ENCODE measurements at places on chromosomes 13 and 19.
A peak's percentile ranks its signal among the peaks of the same experiment; 100 is the strongest.

GRCh38 chr19:47598407-47599349 lies 10.3 kb upstream of the BICRA start:
- peak; percentile 93 for DNase-seq

DNA sequence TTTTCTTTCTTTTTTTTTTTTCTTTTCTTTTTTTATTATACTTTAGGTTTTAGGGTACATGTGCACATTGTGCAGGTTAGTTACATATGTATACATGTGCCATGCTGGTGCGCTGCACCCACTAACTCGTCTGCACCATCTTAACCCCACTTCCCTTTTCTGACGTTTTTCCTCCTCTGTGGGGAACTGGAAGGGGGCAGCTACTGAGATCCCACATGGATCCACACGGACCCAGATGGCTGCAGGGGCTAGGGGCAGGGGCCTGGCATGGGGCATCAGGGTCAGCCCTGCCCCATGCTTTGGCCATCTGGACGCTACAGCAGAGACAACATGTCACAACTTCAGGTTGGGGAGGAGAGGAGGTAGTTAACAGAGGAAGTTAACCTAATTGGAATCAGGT lies 54.3 kb downstream of the RUBCNL start:
- no peak for DNase-seq

- no peak for DNase-seq
Observed at GRCh38 chr13:94209117-94209516, 270.4 kb downstream of the DCT start.

DNA sequence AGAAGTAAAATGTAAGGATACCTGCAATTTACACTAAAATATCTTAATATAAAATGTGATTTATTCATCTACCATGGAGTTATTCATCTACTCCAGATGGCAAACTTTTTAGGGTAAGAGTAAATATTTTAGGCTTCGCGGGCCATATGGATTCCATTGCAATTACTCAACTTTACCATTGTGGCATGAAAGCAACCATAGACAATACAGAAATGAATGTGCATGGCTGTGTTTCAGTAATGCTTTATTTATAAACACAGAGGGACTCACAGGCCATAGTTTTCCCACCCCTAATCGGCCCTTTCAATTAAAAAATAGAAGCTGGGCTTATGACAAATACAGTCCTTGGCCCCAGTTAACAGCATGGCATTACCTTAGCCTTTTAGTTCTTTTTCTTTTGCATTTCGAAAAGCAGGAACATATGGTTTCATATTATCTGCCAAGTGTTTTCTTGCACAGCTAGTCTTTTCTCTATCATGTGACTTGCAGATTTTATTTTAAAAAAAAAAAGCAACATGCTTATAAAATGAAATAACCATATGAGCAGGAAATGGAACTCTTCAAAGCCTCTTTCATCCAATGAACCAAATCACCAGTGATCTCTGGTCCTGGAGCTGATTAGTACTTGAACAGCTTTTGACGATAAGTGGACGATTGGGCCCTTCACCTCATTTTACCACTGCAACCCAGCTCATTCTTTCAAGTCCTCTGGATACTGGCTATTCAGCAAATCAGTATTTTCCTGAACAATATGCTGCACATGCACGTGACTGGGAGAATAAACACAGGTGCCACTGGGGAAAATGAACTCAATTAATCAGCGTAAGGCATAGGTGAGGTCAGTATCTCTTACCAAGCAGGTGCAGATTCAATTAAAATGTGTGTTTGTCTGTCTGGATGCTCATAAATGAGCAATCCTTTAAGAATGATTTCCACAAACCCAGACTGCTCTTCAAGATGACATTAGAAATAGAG lies 63.9 kb downstream of the LHFPL6 start:
- peak; percentile 38 for DNase-seq

DNA sequence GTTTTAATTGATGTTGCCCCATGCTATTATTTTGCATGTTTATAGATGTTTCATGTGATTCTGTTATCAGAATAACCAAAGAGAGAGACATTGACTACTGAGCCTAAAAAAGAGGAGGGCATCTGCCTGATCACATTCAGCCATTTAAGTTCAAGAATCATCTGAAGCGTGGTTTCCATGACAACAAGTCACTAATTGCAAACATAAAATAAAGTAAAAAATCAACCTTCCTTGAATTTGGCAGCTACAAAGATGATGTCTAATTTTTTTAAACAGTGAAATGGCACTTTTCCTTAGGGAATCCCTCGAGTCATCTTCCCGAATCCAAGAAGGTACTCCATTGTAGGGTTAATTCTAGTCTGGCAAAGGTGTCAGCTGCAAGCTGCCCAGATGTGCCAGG lies 884.2 kb downstream of the DIAPH3 start:
- no peak for DNase-seq
